ENCODE measurements at places on chromosomes 7 and 10. TPM values are rescaled to one million over a fixed set of nuclear protein-coding genes. Genes with fewer than 3 reads are reported as not detected.

RTKN2 gene
- total RNA-seq, result 9.9 TPM

SLC13A1 gene
- not detected for total RNA-seq

LRRC61 gene
- total RNA-seq, result 7.9 TPM

CACNB2 gene
- not detected for total RNA-seq

SVOPL gene
- total RNA-seq, result not detected

SPAM1 gene
- not detected for total RNA-seq

HABP2 gene
- total RNA-seq, result not detected

AKR1C4 gene
- total RNA-seq, result not detected

MMD2 gene
- total RNA-seq, result not detected

AGMO gene
- total RNA-seq, result 1.1 TPM

GARIN1A gene
- 0.48 TPM for total RNA-seq

NEURL1 gene
- total RNA-seq, result not detected

HOXA6 gene
- total RNA-seq, result 7.2 TPM

TBX20 gene
- 0.12 TPM for total RNA-seq

ASZ1 gene
- total RNA-seq, result not detected

ICA1 gene
- total RNA-seq, result 0.24 TPM

EPHA1 gene
- not detected for total RNA-seq

SLC26A5 gene
- not detected for total RNA-seq

PRLHR gene
- total RNA-seq, result not detected

LRWD1 gene
- 33.5 TPM for total RNA-seq

DGKI gene
- total RNA-seq, result 4.0 TPM

FBH1 gene
- 73.9 TPM for total RNA-seq

TM9SF3 gene
- total RNA-seq, result 59.5 TPM

MOGAT3 gene
- not detected for total RNA-seq

DOCK1 gene
- 17.4 TPM for total RNA-seq

EPHB6 gene
- not detected for total RNA-seq

TFR2 gene
- 0.98 TPM for total RNA-seq

ZP3 gene
- 6.1 TPM for total RNA-seq

CPED1 gene
- 28.2 TPM for total RNA-seq

CH25H gene
- 0.49 TPM for total RNA-seq

ZCCHC24 gene
- 21.0 TPM for total RNA-seq

GIMAP6 gene
- 0.48 TPM for total RNA-seq

ANXA7 gene
- 105 TPM for total RNA-seq

WEE2 gene
- not detected for total RNA-seq

DNAJC9 gene
- total RNA-seq, result 58.4 TPM

ITGB8 gene
- total RNA-seq, result 18.9 TPM

CHAT gene
- total RNA-seq, result not detected

CLEC2L gene
- total RNA-seq, result not detected

All from RPMI7951 (cell line).